ENCODE measurements at places on chromosomes 1 and 21. TPM values are rescaled to one million over a fixed set of nuclear protein-coding genes. Genes with fewer than 3 reads are reported as not detected.

- DNase-seq, result peak; percentile 50
Observed at GRCh38 chr1:206430031-206430983, 40.0 kb upstream of the IKBKE start.

- no peak for DNase-seq
Observed at GRCh38 chr1:244552336-244552735, 91.3 kb downstream of the CATSPERE start.

DNA sequence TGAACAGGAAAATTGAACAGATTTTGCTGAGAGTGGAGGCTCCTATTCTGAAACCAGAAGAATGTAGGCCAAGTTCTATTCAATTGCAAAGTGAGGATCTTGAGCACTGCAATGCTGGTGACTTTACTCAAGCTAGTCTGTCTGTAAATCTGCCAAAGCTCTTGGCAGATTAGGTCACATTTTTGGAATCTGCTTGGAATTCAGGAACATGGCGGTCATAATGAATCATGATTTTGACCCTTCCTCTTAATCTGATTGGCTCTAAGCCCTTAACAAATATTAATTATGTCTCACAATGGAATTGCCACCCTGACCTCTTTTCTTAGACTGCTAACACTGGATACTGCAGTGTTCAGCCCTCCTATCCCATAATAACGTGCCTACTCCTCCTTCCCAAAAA, 7.2 kb upstream of the GNG12 start:
- DNase-seq, result peak; percentile 72

- DNase-seq, result no peak
Observed at GRCh38 chr1:28097100-28097472, 8.7 kb upstream of the EYA3 start.

DNA sequence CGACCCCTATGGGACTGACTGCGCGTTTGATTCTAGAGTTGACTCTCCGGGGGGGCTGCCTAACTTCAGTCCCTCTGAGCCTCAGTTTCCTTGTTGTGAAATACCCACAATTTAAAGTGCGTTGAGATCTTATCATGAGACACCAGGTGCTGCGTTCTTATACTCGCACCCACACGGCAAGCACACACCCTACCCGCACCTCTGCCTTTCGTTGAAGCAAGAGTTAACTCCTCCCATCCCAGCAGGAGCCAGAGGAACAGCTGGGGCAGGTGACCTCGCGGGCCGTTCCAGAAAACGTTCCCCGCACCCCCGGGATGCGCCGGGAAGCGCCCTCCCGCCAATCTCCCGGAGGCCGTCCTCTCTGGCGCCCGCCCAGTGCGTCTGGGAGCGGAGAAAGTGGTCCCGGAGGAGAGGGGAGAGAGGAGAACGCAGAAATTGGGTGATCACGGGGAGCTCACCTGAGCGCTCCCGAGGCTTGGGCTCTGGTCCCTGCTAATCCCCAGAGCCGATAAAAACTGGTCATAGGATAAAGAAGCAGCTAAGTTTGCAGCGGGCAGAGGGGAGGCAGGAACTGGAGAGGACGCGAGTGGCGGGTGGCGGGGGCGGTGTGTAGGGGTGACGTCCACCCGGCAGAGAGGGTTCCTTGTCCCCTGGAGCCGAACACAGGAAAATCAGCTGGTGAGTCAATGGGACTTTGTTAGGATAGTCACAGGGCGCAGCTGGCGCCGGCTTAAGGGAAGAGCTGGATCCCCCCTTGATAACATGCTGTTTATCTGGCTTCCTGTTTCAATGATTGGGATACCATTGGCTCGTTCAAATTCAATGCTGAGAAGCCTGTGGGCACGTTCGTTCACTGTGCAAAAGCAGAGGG, 869 bp downstream of the NAV1 start:
- peak; percentile 73 for DNase-seq

- DNase-seq, result no peak
Observed at GRCh38 chr21:32884062-32884461, 112.5 kb upstream of the PAXBP1 start.

DNA sequence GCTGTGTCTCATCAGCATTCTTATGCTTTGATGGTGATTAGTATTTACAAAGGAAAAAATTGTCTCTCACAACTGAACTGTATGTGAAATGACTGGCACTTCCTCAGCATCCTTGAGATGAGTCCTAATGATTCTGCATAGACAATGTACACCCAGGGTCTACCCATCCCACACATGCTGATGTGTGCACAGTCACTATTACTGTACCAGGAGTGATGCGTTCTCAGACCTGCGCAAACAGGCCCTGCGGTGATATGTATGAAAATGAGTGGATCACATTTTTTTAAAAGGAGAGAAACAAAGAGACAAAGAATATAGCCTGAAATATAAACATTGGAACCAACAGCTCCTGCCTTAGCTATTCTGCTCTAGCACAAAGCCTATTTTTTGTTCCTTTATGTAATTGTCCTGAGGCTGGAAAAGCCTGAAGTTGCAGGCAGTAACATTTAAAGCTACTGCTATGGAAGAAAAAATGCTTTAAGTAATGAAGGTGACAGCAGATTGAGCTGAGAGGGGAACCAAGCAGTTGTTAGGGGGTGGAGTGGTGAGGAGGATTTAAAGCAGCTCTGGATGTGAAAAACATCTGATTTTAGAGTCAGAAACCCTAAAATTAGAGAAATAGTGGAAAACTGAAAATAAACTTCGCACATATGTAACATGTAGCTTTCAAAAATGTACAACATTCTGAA, 5.5 kb downstream of the RCAN1 start:
- DNase-seq, result no peak

Gene PIP5K1A
- total RNA-seq, result 103 TPM

Gene ANGPTL3
- total RNA-seq, result 3.5 TPM

Gene ICOSLG
- total RNA-seq, result 3.5 TPM

Gene VHLL
- total RNA-seq, result not detected

Gene SMPDL3B
- 0.89 TPM for total RNA-seq

Gene UBL4B
- total RNA-seq, result not detected

Gene LCA5L
- not detected for total RNA-seq

Gene ZNF683
- not detected for total RNA-seq

Gene TNFRSF8
- total RNA-seq, result 0.18 TPM
